Immature natural killer cell (primary cell): ENCODE measurements at places on chromosomes 7 and 10. TPM values are rescaled to one million over a fixed set of nuclear protein-coding genes. Genes with fewer than 3 reads are reported as not detected.

The NUTM2E gene
- polyA plus RNA-seq, result not detected

DNA sequence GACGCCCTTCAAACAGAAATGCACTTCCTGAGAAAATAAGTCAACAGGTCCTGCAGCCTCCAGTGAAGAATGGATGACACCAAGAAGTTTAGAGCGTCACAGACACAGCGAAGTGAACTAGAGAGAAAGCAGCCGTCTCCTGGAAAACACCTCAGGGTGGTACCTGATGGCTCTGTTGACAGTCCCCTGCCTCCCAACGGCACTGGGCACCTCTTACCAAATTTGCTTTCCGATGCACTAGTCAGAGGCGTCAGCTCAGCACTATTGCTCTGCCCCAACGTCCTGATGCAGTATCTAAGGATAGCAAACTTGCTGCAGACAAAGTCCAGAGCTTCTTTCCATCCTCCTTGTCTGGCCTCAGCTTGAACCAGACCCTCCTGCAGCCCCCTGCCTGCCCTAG lies 38.3 kb downstream of the SFMBT2 start:
- no peak overlapping the region for H3K27ac ChIP-seq
- H3K4me3 ChIP-seq, result no peak overlapping the region
- peaks cover 36% of the 10 kb centered on the region for H3K4me1 ChIP-seq
- no peak for DNase-seq
- H3K36me3 ChIP-seq, result peaks cover 34% of the 10 kb centered on the region

DNA sequence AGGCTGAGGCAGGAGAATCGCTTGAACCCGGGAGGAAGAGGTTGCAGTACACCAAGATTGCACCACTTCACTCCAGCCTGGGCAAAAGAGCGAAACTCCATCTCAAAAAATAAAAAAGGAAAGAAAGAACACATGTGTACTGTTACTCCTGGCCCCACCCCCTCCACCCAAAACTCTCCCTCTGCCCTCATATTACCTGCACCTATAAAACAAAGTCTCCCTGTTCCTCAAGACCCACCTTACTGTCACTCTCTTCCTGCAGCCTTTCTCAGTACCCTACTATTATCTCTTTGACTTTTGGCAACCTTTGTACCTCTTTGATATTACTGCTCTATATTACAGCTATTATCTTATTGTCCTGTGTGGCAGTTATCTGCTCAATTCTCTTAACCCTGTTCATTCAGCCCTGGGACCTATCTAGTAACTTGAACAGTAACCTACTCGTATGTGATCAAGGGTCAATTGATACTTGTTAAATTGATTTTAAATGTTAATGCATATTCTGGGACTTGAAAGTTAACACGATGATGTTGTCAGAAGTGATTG lies 68.5 kb upstream of the CAPZA2 start:
- no peak overlapping the region for H3K4me3 ChIP-seq
- DNase-seq, result no peak
- no peak overlapping the region for H3K27ac ChIP-seq
- H3K27me3 ChIP-seq, result peaks cover 3% of the 10 kb centered on the region
- no peaks in the 10 kb centered on the region for H3K36me3 ChIP-seq

DNA sequence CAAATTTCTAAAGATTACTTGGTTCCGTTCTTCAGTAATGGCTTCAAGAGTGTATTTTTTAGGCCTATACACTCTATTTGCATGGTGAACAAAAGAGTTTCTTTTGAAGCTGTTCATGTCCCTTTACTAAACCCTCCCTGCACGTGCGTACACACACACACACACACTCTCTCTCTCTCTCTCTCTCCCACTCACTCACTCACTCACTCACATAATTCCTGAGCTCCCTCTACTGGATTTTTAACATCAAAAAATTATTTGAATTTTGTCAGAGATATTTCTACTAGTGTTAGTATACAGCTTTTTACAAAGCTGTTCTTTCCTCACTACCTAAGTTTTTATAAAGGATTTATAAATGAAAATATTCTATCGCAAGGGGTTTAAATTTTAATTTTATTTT lies 85.9 kb downstream of the UBE3C start:
- H3K4me1 ChIP-seq, result no peaks in the 10 kb centered on the region
- H3K27ac ChIP-seq, result peak overlapping the region; percentile 38
- peaks cover 7% of the 10 kb centered on the region for H3K36me3 ChIP-seq
- H3K4me3 ChIP-seq, result no peak overlapping the region

DNA sequence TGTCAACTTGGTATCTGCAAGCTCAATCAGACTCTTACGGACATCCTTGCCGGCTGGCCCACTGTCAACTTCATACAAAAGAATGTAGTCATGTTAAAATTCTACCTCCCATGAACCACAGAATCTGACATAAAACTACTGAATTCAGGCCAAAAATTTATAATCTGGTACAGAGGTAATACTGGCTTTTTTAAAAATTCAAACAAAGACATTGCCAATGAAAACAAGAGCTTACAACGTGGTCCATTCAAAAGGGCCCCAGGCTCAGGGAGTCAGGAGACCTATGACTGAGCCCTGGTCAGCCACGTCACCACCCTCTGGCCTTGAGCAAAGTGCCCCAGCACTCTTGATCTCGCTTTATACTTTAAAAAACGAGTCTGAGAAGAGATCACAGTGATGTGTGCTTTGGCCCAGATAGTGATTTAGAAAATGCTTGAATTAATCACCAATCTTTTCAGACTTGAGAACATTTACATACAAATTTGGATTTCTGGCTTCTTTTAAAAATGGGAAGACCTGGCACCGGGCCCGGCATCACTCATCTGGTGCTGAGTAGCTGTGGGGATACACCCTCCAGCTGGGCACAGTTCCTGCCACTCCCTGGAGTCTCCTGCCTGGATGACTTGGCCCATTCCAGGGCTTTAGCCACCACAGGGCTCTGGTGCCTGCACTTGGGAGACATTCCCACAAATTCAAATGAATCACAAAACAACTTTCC lies 94.1 kb downstream of the PIP4K2A start:
- H3K4me3 ChIP-seq, result peak overlapping the region; percentile 47
- peak overlapping the region; percentile 90 for H3K27ac ChIP-seq
- no peaks in the 10 kb centered on the region for H3K36me3 ChIP-seq
- no peak for DNase-seq
- H3K27me3 ChIP-seq, result peaks cover 8% of the 10 kb centered on the region
- peaks cover 100% of the 10 kb centered on the region for H3K4me1 ChIP-seq

- no peak overlapping the region for H3K4me3 ChIP-seq
- peaks cover 4% of the 10 kb centered on the region for H3K27me3 ChIP-seq
- H3K4me1 ChIP-seq, result no peaks in the 10 kb centered on the region
- H3K36me3 ChIP-seq, result no peaks in the 10 kb centered on the region
These were observed 231.3 kb upstream of the NPY start for GRCh38 chr7:24052572-24053260.

- H3K27me3 ChIP-seq, result peaks cover 4% of the 10 kb centered on the region
- DNase-seq, result no peak
- no peaks in the 10 kb centered on the region for H3K4me1 ChIP-seq
- H3K4me3 ChIP-seq, result no peak overlapping the region
- H3K27ac ChIP-seq, result no peak overlapping the region
- H3K36me3 ChIP-seq, result no peaks in the 10 kb centered on the region
These were observed 48.3 kb downstream of the BAIAP2L1 start for GRCh38 chr7:98352621-98353020.

DNA sequence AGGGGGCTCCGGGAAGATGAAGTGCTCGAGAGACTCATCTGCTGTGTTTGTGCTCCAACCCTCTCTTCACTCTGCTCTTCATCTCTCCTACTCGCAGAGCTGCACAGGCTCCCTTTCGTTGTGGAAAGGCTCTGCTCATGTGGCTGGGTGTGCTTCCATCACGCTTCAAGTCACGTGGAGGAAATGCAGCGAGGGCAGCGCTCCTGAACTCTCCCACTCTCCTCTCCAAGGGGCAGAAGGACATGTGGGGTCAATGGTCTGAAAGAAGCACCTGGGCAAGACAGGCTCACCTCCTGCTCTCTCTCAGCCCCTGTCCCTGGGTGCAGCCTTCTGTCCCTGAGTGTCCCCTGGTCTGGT lies 72.6 kb downstream of the USP6NL start:
- no peak overlapping the region for H3K4me3 ChIP-seq
- H3K27me3 ChIP-seq, result peaks cover 21% of the 10 kb centered on the region
- no peaks in the 10 kb centered on the region for H3K36me3 ChIP-seq
- DNase-seq, result no peak
- H3K27ac ChIP-seq, result no peak overlapping the region

DNA sequence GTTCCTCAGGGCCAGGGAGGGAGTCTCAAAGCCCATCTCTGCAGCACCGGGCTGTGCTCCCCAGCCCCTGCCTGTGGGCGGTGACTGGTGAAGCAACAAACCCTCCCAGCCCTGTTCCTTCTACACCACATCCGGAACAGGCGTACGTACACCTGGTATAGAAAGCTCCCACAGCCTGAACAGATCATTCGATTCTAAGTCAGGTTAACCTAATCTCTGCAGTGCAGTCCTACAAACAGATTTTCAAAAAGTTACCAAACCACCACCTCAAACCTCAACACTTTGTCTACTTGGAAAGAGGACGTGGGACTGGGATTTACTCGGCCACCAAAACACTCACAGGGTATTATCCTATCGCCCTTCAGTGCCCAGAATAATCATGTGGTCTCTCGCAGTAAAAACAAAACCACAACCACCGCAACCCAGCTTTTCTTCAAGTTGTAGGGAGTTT lies 238.4 kb downstream of the DIP2C start:
- no peaks in the 10 kb centered on the region for H3K27me3 ChIP-seq
- H3K27ac ChIP-seq, result no peak overlapping the region
- peak overlapping the region; percentile 67 for H3K4me3 ChIP-seq

GRCh38 chr7:151665368-151665767 lies 145.7 kb upstream of the RHEB start:
- no peak for DNase-seq
- H3K36me3 ChIP-seq, result peaks cover 4% of the 10 kb centered on the region
- H3K4me3 ChIP-seq, result no peak overlapping the region
- H3K27me3 ChIP-seq, result peaks cover 11% of the 10 kb centered on the region

GRCh38 chr10:115996031-115996430 lies 277.0 kb downstream of the GFRA1 start:
- DNase-seq, result no peak
- H3K4me1 ChIP-seq, result no peaks in the 10 kb centered on the region
- no peaks in the 10 kb centered on the region for H3K36me3 ChIP-seq
- no peak overlapping the region for H3K27ac ChIP-seq
- H3K4me3 ChIP-seq, result no peak overlapping the region

DNA sequence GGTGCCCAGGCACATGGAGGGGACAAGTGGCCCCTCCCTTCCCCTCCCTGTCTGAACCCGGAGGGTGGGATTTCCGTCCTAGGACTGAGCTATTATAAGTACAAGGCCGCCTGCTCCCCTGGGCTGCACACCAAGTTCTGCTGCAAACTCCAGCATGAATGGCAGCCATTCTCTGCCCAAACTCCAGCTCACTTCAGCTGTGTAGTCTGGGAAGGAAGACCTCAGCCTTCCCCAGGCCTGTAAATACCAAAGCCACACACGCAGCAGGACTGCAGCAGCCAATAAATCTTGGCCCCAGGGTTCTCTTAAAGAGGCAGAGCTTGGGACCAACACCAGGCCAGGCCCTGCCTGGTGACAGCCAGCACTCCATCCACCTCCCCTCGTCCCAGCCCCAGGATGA lies 291.3 kb upstream of the ZMIZ1 start:
- H3K36me3 ChIP-seq, result no peaks in the 10 kb centered on the region
- DNase-seq, result no peak
- no peaks in the 10 kb centered on the region for H3K4me1 ChIP-seq
- peaks cover 1% of the 10 kb centered on the region for H3K27me3 ChIP-seq
- no peak overlapping the region for H3K4me3 ChIP-seq

GRCh38 chr7:95690367-95690947 lies 81.9 kb upstream of the DYNC1I1 start:
- peak; percentile 43 for DNase-seq
- peaks cover 2% of the 10 kb centered on the region for H3K27me3 ChIP-seq
- no peak overlapping the region for H3K27ac ChIP-seq
- peaks cover 7% of the 10 kb centered on the region for H3K4me1 ChIP-seq
- no peak overlapping the region for H3K4me3 ChIP-seq
- no peaks in the 10 kb centered on the region for H3K36me3 ChIP-seq

DNA sequence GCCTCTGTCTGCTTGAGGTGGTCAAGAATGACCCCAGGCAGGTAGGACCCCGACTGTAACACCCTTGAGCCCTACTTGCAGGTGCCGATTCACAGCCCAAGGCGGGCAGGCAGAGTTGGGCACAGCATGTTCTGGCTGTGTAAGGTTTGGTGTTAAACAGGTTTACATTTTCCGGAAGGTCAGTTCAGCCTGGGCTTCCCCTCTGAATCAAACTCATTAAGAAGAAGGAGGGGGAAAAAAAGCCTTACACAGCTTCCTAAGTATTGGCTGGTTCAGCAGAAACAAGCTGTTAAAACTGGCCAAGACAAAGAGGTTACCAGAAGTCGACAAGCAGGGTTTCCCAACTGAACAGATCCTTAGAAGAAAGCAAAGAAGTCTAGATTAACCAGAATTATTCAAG lies 132.7 kb downstream of the PRPF18 start:
- H3K4me3 ChIP-seq, result no peak overlapping the region
- peaks cover 14% of the 10 kb centered on the region for H3K27me3 ChIP-seq
- peaks cover 13% of the 10 kb centered on the region for H3K4me1 ChIP-seq
- no peak for DNase-seq
- H3K36me3 ChIP-seq, result no peaks in the 10 kb centered on the region

DNA sequence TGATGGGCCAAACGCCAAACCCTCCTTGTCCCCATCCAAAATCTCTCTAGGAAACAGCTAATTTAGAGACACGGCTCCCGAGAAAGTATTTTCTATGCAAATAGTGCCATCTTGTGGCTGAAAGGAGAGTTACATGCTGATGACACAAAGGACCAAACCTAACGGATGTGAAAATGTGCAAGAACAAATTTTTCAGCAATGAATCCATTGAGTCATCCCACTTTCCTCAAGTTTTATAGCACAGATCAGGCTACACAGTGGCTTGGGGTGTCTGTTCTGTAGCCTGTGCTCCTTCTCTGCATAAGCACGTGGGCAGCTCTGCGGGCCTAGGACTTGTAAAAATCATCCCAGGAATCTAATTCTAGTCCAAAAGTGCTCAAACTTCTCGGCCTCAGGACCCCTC lies 154.8 kb upstream of the PRR15 start:
- DNase-seq, result peak; percentile 59
- peaks cover 2% of the 10 kb centered on the region for H3K4me1 ChIP-seq
- H3K36me3 ChIP-seq, result peaks cover 16% of the 10 kb centered on the region
- no peak overlapping the region for H3K4me3 ChIP-seq
- no peak overlapping the region for H3K27ac ChIP-seq

DNA sequence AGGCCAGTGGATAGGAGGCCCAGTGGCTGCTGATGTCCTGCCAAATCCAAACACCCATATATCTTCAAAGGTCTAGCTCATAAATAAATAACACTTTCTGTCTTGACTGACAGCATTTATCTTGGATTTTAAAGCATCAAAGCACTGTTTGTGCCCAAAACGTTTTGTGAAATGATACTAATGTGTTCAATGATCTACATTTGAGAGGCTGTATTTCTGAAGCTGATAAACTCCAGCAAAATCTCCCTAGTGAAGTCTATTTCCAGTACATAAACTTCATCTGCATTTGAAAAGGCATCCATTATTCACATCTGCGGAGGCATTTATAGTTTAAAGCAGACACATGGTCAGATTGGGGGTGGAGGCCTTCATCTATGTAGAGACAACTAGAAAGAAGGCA lies 276.3 kb downstream of the HPSE2 start:
- no peak for DNase-seq
- no peak overlapping the region for H3K4me3 ChIP-seq
- no peaks in the 10 kb centered on the region for H3K27me3 ChIP-seq
- H3K27ac ChIP-seq, result no peak overlapping the region
- H3K4me1 ChIP-seq, result no peaks in the 10 kb centered on the region
- no peaks in the 10 kb centered on the region for H3K36me3 ChIP-seq
